IMR-90 (cell line): ENCODE measurements at places on chromosomes 5 and 9. TPM values are rescaled to one million over a fixed set of nuclear protein-coding genes. Genes with fewer than 3 reads are reported as not detected.

Gene GCNT1
- polyA plus RNA-seq = 9.3 and 12.5 TPM in 2 replicates

Gene MCCC2
- polyA plus RNA-seq = 14.5 and 18.0 TPM in 2 replicates

Gene PANK3
- polyA plus RNA-seq = 5.1 and 6.9 TPM in 2 replicates

Gene RAPGEF1
- 22.3 and 23.0 TPM in 2 replicates for polyA plus RNA-seq

Gene ZDHHC11B
- 0.12 TPM in 1 of 2 replicates, not detected in the other for polyA plus RNA-seq

Gene CRB2
- not detected in 2 replicates for polyA plus RNA-seq

DNA sequence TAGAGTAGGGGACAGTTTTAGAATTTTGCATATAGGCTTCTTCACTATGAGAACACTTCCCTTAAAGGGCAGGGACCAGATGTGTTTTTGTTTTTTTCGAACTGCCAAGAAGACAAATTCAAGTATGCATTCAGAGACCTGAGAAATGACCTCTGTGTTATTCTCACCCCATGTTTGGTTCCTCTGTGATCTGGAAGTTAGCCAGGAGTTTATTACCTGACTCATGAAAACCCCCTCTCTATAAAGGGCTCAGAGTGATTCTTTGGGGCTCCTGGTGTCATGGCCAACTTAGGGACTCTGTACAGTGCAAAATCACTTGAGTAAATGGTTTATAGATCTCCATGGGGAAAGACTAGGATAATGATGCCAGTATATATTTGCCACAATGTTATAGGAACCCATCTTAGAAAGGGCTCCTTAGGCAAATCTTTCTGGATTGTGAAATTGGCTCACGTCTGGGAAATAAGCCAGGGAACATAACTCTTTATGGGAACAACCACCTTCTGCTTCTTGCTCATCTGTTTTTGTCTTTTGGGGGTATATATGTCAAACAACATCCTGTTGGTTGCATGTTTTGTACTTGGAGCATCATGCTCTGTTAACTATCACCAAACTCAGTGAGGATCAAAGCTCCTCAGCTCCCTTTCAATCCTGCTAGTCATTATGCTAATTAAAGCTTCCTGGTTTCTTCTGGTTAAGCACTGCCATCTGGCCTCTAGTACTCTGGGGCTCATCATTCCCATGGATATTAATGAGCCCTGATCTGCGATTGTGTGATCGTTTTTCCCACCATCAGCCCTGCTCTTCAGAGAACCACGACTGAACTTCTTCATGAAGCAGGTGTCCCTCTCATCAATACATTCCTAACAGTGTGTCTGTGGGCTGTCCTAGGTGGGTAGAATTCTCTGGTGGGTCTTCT, 173.4 kb upstream of the CDH12 start:
- H3K27ac ChIP-seq = no peak overlapping the region
- no peaks in the 10 kb centered on the region for H3K36me3 ChIP-seq
- no peak for DNase-seq
- H3K4me3 ChIP-seq = no peak overlapping the region
- no peaks in the 10 kb centered on the region for H3K27me3 ChIP-seq

- no peaks in the 10 kb centered on the region for H3K4me1 ChIP-seq
- H3K27ac ChIP-seq = no peak overlapping the region
- H3K27me3 ChIP-seq = no peaks in the 10 kb centered on the region
- no peak overlapping the region for H3K4me3 ChIP-seq
Measured at GRCh38 chr9:87479801-87480201, 17.9 kb upstream of the DAPK1 start.

DNA sequence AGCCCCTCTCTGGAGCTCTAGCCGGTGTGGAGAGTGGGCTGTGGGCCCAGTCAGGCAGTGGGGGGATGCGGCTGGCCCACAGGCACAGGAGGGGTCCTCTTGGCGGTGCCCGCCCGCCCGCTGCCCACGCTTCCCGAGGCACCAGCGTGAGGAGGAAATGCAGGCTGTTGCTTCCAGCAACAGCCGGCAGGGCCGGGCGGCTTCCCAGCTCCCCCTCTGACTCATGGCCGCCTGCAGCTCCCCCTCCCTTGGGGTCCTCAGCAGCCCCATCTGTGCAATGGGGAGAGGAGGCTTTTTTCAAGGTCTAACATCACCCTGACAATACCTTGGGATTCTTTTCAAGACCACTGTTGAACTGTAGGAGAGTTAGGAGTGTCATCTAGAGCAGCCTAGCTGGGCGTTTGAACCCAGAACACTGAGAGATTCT, 10.4 kb downstream of the CXXC5 start:
- peak; percentile 51 for DNase-seq
- H3K4me3 ChIP-seq = no peak overlapping the region
- H3K27me3 ChIP-seq = no peaks in the 10 kb centered on the region

- peak overlapping the region; percentile 99 for H3K4me3 ChIP-seq
- H3K36me3 ChIP-seq = peaks cover 3% of the 10 kb centered on the region; the same call in 1 of the 2 replicates
- H3K4me1 ChIP-seq = peaks cover 12% of the 10 kb centered on the region
- DNase-seq = peak; percentile 47
Measured at GRCh38 chr9:104927216-104927911, 591 bp downstream of the ABCA1 start.

DNA sequence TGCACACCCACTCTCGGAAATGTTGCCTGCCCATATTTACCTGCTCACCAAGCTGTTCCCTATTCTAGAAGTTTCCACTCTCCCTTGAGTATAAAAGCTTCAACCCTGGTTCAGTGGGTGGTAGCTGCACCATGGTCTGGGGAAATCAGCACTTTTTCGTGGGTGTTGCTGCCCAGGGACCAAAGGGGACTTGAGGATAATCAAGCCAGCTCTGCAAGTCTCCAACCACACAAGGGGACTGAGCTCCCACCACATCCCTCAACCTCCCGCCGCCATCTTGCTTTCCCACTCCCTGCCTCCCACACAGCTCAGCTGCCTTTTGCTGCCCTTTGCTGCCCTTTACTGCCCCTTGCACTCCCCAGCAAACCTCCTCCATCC, 210.0 kb downstream of the AUH start:
- H3K36me3 ChIP-seq = no peaks in the 10 kb centered on the region
- H3K27me3 ChIP-seq = no peaks in the 10 kb centered on the region
- H3K4me3 ChIP-seq = no peak overlapping the region
- no peak for DNase-seq
- peaks cover 2% of the 10 kb centered on the region; the same call in 1 of the 2 replicates for H3K4me1 ChIP-seq

- H3K27ac ChIP-seq = no peak overlapping the region
- H3K36me3 ChIP-seq = peaks cover 4% of the 10 kb centered on the region; the same call in 1 of the 2 replicates
- DNase-seq = no peak
- peaks cover 3% of the 10 kb centered on the region; the same call in 1 of the 2 replicates for H3K4me1 ChIP-seq
- H3K27me3 ChIP-seq = no peaks in the 10 kb centered on the region
Measured at GRCh38 chr9:16688814-16689213, 181.7 kb downstream of the BNC2 start.

DNA sequence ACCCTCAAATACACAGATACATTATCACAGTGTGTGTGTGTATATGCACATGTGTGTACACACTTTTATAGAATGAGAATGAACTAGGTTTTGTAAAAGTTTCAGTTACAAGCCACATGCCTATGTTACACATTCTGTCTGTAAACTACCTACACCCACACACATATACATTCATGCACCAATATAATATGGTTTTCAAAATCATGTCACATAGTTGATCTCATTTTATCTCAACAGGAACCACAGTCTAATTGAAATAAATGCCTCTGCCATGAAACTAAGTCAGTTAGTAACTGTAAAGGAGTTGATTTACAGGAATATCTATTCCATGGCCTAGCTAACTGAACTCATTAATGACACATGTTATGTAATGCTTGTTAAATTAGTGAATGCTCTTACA, 646.6 kb downstream of the PDE4D start:
- no peak overlapping the region for H3K27ac ChIP-seq
- H3K4me3 ChIP-seq = no peak overlapping the region
- no peak for DNase-seq
- no peaks in the 10 kb centered on the region for H3K4me1 ChIP-seq

DNA sequence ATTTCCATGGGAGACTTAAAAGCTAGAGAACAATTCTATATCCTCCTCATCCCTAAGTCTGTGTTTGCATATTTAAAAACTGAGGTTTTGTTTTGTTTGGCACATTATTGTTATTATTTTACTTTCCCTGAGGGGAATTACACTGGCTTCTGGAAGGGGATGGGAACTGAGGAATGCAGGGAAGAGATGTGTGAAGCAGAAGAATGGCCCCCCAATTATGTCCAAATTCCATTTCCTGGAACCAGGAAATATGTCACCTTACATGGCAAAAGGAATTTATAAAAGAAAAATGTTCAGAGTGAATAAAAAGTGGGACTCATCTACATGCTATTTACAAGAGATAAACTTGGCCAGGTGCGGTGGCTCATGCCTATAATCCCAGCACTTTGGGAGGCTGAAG, 129.8 kb downstream of the MARCHF11 start:
- no peaks in the 10 kb centered on the region for H3K27me3 ChIP-seq
- no peaks in the 10 kb centered on the region for H3K36me3 ChIP-seq
- no peak for DNase-seq
